ENCODE measurements at places on chromosomes 7 and 10.

DNA sequence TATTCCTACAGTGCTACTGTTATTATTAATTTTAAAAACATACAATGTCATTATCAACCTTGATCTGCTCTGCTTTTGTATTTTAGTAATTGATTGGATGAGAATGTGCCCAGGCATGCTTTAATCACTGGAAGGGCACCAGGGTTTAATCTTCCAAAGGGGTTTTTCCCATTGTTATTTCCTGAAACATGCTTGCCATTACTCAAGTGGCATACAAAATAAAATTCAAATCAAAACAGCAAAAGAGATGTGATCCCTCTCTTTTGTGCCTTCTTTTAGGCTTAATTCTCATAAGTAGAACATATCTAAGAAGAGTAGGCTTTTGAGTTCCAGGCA is 963.3 kb downstream of the LRMDA start:
- no peak for DNase-seq

- DNase-seq = no peak
Observed at GRCh38 chr7:13241416-13241815, 554.0 kb downstream of the ARL4A start.

GRCh38 chr7:77226357-77226839 is 26.8 kb upstream of the FGL2 start:
- no peak for DNase-seq

DNA sequence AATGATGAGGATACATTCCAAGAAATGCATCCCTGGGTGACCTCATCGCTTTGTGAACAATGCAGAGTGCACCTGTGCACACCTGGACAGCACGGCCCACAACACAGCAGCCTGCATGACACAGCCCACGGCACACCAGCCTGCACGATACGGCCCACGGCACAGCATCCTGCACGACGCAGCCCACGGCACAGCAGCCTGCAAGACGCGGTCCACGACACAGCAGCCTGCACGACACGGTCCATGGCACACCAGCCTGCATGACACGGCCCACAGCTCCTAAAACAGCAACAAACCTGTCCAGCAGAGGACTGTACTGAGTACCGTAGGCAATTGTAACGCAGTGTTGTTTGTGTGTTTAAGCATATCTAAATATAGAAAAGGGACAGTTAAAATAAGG is 134.7 kb upstream of the PPP2R2D start:
- DNase-seq = no peak

GRCh38 chr10:2117641-2118040 is 380.3 kb upstream of the ADARB2 start:
- DNase-seq = no peak

GRCh38 chr10:21814866-21815265 is 188.7 kb downstream of the DNAJC1 start:
- no peak for DNase-seq

DNA sequence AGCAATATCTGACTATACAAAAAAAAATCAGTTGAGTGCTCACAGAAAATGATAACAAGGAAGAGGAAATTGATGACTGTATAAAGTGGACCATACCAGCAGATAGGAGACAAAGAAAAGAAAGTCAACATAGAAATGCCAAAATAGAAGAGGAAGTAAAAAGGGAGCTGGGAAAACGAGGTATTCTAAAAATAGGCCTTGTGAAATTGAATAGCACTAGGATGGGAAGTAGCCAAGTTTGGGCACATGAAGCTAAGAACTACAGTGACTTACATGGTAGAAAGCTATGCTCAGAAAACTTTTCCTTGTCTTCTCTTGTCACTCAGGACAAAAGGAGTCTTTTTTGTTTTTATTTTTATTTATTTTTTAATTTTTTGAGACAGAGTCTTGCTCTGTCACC is 76.2 kb upstream of the APBB1IP start:
- DNase-seq = no peak

GRCh38 chr7:111914291-111914690 is 291.9 kb downstream of the DOCK4 start:
- DNase-seq = no peak

- no peak for DNase-seq
Observed at GRCh38 chr7:129146237-129146979, 1.9 kb downstream of the TSPAN33 start.

GRCh38 chr7:71828361-71828760 is 583.8 kb downstream of the CALN1 start:
- no peak for DNase-seq

DNA sequence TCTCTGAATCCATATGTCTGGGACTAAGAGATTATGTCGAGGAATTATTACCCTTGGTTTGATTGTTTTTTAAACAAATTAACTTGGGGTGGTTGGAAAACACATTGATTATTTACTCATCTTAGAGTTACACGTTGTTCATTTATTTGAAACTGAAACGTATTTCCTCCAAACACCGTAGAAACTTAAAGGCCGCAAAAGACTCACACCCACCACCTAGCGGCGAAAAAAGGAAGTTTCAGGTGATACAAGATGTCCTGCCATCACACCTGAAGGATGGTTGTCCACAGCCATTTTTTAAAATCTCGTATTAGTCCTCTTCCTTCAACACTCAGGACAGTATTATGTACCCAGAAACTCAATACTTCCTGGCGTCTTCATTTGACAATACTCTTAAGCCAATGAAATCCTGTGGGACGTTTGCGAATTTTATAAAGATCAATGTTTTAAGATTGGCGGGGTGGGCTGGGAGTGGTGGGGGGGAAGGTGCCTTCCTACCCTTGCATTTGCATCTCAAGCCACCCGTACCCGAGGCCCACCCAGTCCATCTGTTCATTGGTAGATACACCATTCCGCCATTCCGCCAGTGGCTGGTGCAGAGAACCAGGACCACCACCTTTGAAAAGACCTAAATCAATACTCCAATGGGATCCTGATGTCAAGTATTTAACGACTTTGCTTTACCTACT is 1.4 kb upstream of the LCOR start:
- DNase-seq = no peak

GRCh38 chr7:143295870-143296269 is 7.7 kb downstream of the CASP2 start:
- DNase-seq = no peak

DNA sequence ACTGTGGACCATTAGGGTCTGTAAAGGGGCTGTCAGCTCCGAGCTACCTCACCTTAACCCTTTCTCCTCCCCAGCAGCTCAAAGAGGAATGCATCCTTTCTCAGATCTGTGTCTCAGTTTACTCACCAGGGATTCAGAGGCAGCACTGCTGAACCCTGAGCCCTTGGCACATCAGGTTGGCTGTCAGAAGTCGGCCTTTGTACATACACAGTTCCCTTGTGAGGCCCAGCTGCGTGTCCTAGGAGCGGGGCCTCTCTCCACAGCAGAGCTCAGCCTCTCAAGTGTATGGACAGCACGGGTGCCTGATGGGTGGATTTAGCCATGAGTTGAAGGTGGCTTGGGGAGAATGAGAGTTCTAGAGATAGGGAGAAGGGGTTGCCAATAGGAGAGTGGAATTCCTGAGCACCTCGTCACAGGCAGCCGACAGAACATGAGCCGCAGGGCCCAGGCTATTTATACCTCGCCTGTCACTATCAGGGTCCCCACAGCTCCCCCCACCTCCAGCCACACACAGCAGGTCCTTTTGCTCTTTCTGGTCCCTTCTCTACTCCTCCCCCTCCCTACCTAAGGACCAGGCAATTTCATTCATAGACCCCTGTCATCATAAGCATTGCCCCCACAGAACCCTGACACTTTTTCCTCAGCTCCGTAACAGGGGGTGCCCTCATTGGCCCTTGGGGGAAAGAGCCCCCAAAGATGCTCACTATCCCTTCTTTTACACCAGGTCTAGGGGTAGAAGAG is 2.1 kb upstream of the FLNC start:
- no peak for DNase-seq

DNA sequence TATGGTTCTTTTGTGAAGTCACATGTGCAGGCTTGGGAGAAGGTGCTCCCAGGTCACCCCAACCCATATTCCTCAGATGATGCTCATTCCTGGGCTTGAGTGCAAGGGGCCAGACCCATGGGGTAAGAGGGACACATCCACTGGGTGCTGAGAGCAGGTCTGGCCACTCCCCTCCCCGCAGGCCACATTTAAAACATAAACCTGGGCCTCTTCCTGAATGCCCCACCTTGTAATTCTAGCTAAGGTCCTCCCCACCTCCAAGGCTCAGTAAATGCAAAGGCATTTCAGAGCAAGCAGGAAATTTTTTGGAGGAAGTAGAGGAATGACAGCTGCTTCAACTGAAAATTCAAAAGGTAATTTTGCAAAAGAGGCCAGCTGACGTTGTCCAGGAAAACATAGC is 172.5 kb downstream of the ARHGAP21 start:
- no peak for DNase-seq

DNA sequence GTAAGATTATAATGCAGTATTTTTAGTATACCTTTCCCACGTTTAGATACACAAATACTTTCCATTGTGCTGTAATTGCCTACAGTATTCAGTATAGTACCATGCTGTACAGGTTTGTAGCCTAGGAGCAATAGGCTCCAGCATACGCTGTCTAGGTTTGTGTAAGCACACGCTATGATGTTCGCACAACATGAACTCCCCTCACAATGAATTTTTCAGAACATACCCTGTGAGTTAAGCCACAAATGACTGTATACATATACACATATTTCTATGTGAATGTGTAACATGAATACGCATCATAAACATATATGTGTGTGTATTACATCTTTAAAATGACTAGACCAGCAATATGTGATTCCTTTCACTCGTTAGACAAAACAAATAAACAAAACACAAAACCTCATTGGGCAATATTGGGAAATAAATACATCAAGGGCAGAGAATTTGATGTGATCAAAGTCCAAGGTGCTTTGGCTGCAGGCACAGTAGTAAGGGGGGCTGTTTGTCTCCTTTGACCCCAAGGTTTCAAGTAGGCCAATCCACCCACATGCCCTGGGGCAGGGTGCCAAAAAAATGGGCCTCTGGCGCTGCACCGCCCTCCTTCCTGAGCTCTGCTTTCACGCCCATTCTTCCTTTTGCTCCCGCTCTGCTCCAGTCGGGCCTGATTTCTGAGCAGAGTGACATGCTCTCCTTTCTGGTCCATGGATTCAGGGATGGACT is 33.9 kb downstream of the CHN2 start:
- no peak for DNase-seq

GRCh38 chr10:17216217-17216900 is 11.7 kb upstream of the VIM start:
- DNase-seq = no peak

DNA sequence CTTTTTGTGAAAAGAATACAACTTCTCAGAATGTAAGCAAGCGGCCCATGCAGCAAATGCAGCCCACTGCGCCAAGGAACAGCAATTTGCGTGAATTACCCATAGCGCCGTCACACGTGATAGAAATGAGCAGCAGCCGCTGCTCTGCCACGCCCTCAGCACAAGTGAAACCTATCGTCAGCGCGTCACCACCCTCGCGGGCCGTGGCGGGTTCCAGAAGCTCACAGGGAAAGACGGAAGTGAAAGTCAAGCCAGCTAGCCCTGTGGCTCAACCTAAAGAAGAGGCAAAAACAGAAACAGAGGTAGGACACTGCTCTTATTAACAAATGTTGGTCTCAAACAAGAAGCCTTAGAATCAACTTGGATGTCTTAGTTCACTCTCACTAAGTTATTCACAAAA is 70.5 kb downstream of the SHH start:
- DNase-seq = no peak

DNA sequence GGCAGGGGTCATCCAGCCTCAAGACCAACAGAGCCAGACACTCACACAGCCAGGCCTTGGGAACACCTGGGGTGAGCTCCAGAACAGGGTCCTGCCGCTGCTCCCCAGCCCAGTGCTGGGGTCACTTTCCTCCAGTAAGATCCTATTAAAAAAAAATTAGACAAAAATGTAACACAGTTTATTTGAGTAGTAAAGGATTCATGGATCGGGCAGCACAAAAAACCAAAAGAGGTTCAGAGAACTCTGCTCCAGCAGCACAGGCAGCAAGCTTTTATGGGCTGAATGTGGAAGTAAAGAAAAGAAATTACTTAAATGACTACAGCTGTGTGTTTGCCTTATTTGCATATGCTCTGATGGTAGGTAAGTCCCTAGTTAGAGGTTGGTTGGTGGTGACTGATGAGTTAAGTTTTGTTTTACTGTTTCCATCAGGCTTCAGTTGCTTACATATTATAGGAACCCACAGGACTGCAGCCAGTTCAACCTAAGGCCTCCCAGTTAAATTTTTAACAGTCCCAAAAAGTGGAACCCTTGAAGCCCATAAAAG is 80.5 kb upstream of the FGFR2 start:
- DNase-seq = no peak

Data from cortex of kidney (tissue), 1 donor.